ENCODE measurements at places on chromosomes 5 and 9.

DNA sequence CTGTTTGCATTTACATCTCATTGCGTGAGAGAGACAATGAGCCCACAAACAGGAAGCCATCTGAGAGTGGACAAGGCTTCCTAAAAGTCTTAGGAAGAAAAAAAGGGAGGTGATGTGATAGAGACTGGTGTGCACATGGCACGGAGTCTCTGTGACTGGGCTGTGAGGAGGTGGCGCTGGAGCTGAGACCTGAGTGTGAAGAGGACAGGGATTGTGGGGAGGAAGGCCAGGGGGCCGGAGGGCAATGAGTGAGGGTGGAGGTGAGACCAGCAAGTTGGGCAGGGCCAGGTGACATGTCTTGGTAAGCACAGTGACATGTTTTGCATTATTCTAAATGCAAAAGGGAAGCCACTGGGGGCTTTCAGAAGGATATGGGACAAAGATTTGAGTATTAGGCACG, 45.0 kb downstream of the TSPAN17 start:
- no peak for DNase-seq

DNA sequence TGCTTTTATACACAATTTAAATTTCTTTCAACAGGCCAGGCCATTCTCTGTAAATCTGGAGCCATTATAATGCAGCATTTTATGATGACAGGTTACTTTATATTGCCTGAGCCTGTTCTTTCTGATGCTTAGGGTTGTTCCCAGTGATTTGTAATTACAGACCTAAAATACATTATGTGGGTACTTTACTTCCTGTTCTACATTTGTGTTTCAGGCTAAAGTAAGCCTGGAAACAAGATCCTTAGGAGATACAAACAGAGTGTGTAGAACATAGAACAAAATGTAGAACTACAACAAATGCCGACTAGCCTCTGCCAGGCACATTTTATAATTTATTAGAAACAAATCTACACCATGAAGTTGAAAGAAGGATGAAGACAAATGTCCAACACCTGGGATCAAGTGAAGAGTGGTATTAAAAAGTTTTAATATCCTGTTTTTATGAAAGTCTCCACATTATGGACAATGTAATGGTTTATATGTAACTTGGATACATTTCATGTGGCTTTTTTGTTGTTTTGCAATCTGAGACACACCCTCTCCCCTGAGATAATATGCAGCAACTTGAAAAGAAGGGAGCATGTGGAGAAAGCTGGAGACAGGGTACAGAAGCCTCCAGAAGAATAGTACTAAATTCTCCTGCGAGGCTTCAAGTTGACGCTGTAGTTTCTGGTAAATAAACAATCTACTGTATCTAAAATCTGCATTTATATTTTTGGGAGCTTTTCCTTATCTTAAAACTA, 46.9 kb downstream of the VCAN start:
- no peak for DNase-seq

DNA sequence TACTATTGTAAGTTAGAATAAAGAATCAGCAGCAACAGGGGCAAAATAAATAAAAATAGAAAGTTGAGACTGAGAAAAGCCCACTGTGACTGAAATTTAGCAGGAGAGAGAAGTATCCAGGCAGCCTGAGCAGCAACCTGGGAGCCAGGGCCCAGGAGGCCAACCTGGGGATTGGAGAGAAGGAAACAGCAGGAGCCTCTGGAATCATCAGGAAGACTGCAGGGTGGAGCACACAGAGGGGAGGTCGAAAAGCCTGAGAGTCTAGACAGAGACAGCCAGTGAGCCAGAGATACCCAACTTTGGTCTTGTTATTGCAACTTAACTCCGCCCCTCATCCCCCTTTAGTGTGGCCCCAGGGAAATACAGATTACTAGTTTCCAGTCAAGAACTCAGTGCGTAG, 98.6 kb downstream of the SLC1A3 start:
- DNase-seq, result no peak

GRCh38 chr5:97231025-97231636, 48.1 kb upstream of the RIOK2 start:
- DNase-seq, result peak; percentile 91

DNA sequence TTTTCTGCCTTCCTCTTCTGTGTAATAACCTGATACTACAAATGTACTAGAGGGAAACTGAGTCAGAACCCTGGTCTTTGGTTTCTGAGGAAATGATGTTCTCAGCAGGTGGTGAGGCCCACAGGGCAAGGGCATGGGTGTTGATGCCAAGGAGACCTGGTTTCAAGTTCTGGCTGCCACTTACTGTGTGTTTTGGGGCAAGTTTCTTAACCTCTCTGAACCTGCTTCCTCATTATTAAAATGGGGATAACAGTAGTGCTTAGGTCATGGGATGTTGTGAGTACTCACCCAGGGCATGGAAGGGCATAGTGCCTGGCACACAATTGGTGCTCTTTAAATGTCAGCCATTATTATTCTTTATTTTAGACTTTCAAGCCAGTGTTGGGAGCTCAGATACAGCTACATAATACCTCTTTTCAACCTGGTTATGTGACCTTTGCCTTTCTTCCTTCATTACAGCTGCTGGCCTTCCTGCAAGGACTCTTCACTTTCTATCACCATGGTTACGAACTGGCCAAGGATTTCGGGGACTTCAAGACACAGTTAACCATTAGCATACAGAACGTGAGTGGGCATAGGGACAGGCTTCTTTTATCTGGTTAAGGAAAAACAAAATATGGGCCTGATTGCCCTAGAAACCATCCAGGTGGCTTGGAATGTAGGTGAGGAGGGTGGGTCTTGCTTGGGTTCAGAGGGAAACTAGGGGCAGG, 131.5 kb downstream of the ARHGAP26 start:
- DNase-seq, result peak; percentile 13

DNA sequence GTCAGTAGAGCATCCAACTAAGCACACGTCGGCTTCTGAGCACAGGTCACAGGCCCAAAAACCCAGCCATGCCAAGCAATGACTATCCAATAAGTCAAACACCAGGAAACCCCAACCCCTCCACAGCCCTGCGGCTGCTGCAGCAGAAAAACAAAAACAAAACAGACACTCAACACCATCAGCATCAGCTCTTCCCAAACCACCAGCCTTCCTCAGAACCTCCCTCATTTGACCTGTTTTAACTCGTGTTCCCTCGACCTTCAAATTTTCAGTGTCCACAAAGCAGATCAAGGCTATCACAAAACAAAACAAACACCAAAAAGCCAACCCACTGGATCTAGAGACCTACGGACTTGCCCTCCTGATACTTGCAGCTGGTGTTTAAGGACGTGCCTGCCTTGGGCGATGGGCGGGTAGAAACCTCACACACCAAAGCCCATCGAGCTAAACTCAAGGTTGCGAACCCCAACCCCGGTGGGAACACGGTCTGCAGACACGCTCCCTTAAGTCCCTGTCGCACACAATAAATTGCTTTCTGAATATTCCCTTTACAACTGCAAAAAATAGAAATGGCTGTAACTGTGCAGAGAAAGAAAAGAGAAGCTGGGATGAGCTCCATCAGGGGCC, 247.1 kb upstream of the ANKRD55 start:
- DNase-seq, result no peak

GRCh38 chr9:123716339-123716945, 213.5 kb downstream of the DENND1A start:
- DNase-seq, result peak; percentile 51

GRCh38 chr9:136170006-136170901, 34.7 kb downstream of the LHX3 start:
- DNase-seq, result peak; percentile 66

Measured in eye (tissue), 1 donor.